ENCODE measurements at places on chromosomes 3 and 15. TPM values are rescaled to one million over a fixed set of nuclear protein-coding genes. Genes with fewer than 3 reads are reported as not detected.

DNA sequence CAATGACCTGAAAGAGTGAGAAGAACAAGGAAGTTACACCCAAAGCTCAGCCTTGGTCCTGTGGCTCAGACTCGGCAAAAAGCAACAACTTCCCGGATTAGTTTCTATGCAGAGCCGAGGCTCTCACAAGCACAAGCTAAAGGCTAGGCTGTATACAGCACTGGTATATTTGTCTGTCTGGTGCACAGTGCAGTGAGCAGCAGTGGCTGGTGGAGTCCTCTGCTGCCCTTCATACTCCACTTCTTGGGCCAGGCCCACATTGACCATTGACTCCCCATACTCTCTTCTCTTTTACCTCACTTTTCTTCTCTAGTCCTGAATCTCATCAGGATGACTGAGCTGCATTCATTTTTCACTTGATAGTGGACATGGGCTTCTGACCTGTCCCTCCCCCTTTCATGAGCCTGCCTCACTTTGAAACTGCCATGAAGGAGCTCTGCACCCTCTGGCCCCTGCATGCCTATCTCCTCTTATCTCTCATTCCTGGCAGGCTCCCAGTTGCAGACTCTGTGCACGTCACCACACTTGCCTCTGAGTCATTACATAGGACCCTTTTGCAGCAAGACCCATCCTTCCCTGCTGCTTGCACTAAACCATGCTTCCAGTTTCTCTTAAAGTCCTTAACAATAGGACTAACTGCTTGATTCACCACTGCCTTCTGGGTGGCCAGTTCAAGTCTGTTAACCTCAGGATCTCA lies 379.3 kb downstream of the NTRK3 start:
- no peak for DNase-seq

DNA sequence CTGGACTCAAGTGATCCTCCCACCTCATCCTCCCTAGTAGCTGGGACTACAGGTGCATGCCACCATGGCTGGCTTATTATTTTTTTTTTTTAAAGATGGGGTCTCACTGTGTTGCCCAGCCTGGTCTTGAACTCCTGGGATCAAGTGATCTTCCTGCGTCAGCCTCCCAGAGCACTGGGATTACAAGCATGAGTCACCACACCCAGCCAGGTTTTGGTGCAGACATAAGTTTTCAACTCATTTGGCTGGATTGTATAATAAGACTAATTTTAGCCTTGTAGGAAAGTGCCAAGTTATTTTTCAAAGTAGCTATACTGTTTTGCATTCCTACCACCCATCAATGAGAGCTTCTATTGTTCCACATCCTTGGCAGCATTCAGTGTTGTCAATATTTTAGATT lies 32.1 kb downstream of the BUB1B start:
- no peak for DNase-seq

Gene SERPINI2
- total RNA-seq: not detected

Gene CHRNA5
- total RNA-seq: 0.76 TPM

GRCh38 chr3:106963442-106963841 lies 413.8 kb upstream of the CCDC54 start:
- DNase-seq: no peak

All from kidney (tissue), 22 donors.